ENCODE measurements at places on chromosomes 2 and 18.

DNA sequence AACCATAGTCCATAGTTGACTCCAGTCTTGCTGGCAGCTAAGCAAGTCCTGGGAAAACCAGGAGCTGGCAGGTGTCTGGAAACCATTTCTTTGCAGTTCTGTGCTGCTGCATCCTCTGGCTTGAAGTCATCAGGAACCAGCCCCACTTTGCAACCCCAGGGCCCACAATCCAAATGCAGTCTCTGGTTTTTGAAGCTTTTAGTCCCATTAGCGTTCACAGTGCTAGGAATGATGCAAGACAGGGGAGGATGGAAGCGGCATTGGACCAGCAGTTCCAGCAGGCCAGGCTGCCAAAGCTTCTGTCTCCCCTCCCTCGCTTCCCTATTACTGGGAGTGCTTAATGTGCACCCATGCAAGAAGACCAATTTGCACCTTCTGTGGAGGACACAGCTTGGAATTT lies 106.4 kb downstream of the ZBTB7C start:
- DNase-seq, result no peak

DNA sequence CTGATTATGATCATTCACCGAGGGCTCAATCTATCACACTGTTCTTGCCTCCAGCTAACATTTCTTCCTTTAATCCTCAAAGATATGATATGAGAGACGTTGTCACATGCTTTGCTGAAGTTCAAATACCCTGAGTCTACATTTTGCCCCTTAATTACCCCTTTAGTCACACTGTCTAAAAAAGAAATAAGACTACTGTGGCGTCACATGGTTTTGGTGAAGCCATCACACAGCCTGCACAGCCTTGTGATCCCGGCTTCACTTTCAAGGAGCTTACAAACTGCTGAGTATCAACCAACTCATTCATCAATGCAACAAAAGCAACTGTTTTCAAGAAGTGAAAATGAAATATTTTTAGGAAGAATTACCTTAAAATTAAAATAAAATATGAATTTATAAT lies 31.9 kb upstream of the SOCS6 start:
- DNase-seq, result no peak

DNA sequence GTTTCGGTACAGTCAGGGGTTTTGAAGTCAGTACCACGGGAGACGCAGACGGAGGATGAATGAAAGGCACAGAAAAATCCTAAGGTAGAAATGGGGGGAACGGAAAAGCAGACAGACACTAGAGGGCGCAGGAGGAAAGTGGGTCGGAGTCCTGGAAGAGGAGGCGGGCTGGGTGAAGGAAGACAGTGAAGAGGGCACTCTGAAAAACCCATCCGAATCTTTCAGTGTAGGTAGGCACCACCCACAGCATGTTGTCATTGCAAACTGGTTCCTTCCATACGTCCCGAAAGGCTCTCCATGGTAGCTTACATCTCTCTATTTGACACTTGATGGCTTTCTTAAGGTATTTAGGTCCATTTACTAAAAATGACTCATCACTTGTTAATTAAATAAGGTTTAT lies 18.5 kb upstream of the ZNF236 start:
- DNase-seq, result peak; percentile 81

DNA sequence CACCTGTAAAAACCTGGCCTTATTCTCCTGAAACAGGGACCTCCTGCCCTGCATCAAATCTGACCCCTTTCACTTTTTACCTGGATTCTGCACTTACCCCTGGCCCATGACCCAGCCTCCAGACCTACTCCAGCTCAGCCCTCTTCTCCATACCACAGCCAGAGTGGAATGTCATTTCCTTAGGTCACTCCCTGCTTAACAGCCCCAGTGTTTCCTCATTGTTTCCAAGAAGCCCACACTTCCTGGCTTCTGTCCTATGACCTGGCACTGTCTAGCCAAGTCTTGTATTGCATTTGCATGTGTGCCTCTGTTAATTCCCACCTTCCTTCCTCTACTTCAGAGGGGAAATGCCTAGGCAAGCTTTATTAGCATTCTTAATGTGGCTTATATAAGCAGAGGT lies 51.4 kb upstream of the TRIB2 start:
- peak; percentile 61 for DNase-seq

- DNase-seq, result no peak
Observed at GRCh38 chr2:29014811-29015421, 33.8 kb downstream of the TOGARAM2 start.

GRCh38 chr2:164717000-164717803 lies 95.9 kb upstream of the GRB14 start:
- no peak for DNase-seq

- DNase-seq, result peak; percentile 75
Observed at GRCh38 chr18:4106407-4107033, 348.6 kb downstream of the DLGAP1 start.

DNA sequence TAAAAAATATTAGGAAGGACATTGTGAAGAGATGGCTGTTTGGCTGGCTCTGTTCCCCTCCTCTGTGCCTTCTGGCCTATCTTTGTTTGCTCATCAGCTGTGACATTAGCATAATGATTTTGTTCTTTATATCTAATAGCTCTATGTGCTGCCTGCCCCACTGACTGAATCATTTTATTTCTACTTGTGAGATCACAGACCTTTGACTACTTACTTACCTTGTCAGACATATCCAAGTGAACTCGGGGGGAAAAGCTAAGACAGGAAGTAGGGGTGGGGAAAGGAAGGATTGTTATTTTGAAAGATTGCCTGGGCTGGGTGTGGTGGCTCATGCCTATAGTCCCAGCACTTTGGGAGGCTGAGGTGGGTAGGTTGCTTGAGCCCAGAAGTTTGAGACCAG lies 104.2 kb downstream of the ASAP2 start:
- DNase-seq, result no peak

DNA sequence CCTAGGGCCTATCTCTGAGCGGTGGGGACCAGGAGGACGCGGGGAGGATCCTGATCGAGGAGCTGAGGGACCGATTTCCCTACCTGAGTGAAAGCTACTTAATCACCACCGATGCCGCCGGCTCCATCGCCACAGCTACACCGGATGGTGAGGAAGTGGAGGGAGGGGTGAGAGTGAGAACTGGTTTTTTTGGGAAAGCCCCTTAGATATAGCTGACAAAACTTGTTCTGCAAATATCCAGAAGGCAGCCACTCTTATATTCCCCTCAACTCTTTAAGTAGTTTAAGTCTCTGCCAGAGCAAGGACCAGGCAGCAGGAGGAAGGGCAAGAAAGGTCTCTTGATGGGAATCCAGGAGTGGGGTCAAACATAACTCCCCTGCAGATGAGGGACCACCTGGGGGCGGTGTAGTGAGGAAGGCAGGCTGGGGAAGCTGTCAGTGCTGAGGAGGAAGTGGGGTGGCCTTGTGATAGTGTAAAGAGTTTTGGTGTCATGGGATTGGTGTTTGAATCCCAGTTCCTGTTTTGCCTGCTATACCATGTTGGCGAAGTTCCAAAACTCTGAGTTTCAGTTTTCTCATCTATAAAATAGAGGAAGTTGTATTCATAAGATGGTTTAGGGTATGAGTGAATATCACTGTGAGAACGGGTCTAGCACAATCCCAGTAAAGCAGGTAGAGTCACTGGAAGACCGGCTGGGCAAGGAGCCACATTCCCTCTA lies 3.4 kb downstream of the NAGK start:
- DNase-seq, result no peak

DNA sequence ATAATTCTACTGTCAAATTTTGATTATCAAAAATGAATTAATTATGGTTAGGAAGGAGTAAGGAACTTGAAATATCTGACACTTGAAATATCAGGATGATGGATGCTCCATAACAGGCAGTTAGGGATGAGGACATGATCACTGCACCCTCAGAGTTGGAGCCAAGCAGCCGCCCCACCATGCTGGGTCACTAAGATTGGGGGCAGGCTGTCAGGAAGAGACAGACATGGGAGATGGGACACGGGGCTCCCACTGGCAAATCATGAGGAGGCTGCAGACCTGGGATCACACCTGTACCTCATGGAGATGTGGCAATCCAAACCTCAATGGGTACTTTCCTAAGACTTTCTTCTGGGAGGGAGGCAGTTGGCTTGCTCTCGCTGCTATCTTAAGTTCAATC lies 982.0 kb upstream of the ZEB2 start:
- DNase-seq, result no peak

GRCh38 chr2:218406949-218407618 lies 7.4 kb downstream of the CTDSP1 start:
- DNase-seq, result no peak

GRCh38 chr2:143296089-143296488 lies 166.9 kb downstream of the ARHGAP15 start:
- peak; percentile 3 for DNase-seq

DNA sequence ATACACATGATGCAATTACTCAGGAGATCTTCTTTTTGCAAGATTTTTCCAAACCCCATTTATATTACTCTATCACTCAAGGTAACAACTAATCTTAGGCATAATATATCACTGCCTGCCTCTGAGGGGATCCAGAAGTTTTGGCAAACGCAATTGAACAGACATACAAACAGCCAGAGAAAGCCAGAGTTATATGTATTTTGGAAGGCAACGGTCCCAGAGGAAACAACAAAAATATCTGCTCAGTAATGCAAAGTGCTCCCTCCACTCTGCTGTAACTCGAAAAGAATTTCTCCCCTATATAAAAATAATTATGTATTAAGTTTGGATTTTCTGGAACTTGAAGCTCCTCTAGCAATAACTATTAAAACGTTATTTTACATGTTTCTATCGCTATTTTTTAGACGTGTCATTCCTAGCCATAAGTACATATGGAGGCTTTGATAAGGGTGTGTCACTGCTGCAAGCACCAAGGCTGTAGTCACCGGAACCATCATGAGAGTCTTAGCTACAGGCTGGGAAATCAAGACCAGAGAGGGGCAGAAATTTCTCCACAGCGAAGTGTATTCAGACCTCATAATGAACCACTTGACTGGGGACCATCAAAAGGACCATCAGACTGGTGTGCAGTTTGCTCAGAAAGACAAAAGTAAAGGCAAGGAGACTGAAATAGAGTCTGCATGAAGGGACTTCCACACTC lies 3.7 kb upstream of the GKN1 start:
- DNase-seq, result no peak

DNA sequence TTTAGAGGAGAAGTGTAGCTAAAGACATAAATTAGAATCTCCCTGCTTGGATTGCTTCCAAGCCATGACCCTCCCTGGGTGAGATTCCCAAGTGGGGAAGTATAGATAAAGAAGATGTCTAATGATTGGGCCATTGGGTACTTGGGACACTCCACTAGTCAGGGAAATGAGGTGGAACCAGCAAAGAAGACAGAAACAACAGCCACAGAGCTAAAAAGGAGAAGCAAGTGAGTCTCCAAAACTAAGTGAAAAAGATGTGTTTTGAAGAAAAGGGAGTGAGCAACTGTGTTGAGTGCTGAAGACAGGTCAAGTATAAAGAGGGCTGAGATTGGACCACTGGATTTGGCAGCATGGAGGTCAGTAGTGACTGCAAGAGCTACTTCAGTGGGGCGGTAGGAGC lies 276.7 kb upstream of the STON1 start:
- no peak for DNase-seq

GRCh38 chr2:59425247-59425646 lies 1128.2 kb downstream of the BCL11A start:
- DNase-seq, result no peak

GRCh38 chr2:208366215-208367127 lies 40.1 kb upstream of the PTH2R start:
- DNase-seq, result no peak

GRCh38 chr2:176691471-176691870 lies 422.2 kb downstream of the MTX2 start:
- no peak for DNase-seq

- DNase-seq, result no peak
Observed at GRCh38 chr18:35041815-35042387, 688 bp downstream of the MAPRE2 start.

DNA sequence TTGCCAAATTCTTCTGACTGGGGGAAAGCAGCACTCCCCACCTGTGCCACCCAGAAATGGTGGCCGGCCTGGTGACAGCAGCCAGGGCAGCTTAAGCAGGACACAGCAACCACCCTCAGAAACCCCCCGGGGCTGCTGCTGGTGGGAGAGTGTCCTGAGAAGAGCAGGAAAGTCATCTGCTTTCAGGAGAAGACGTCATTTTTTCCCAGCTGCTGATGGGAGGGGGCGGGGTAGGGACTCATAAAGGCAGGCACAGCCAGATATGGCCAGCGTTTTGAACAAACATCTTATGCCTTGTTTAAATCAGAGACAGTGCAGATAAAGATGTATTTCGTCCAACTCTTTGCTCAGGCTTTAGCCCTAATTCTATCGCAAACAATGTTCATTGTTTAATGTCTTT lies 139.5 kb downstream of the LRRC30 start:
- DNase-seq, result no peak

GRCh38 chr2:234189786-234190300 lies 139.3 kb downstream of the SPP2 start:
- no peak for DNase-seq

DNA sequence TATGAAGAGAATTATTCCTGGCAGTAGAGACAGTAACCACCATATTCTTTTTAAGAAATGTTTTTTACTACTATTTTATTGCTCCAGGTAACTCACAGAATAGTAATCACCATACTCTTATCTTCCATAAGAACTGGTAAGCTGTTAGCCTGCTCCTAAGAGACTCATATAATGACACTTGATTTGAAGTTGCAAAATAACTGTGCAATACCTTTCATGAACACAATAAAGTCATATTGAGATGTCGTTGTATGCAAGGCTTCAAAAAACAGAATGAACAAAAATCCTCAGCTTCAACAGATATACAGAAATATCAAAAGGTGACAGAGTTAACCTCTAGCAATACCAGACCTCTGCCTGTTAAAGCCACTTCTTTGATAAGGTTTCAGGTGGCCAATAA lies 360.1 kb downstream of the NBAS start:
- DNase-seq, result no peak

DNA sequence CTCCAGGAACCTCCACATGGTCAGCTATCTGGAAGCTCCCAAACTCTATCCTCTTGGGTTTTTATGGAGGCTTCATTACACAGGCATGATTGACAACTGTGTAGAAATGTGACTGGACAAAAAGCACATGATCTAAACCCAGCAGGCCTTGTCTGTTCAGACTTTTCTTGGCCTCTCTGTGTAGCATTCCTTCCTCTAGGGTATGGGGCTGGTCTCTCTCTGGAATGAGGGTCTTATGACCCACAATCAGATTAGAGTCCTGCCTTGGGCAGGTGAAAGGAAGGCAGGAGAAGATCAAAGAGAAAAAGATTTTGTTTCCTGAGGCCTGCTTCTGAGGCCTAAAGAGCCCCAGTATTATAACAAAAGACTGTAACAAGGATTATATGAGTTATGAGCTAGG lies 162.7 kb downstream of the SP3 start:
- peak; percentile 46 for DNase-seq

DNA sequence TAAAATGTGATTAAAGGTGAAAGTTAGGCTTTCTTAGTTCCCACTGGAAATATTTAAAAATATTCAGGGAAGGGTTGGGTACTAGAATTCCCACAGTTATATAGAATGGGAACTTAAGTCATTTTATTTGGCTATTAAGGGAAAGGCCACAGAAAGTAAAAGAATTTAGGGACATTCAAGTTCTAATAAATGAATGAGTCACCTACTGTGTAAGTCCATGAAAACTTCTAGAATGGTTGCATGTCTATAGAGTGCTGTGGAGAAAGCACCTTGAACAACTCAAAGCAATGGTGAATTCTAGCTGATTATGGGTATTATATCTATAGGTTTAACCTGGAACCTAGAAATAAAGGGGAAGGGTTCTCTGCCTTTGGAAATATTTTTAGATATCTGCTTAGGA lies 28.1 kb upstream of the SLC4A10 start:
- DNase-seq, result no peak

- peak; percentile 68 for DNase-seq
Observed at GRCh38 chr18:76656925-76657827, 162.1 kb upstream of the ZNF516 start.

Data from mesendoderm (in vitro differentiated cells).